Omental fat pad (tissue), 4 donors: ENCODE measurements at places on chromosomes 5 and 9.

- no peak for DNase-seq
Observed at GRCh38 chr5:17891881-17892280, 257.6 kb downstream of the TAF11L14 start.

DNA sequence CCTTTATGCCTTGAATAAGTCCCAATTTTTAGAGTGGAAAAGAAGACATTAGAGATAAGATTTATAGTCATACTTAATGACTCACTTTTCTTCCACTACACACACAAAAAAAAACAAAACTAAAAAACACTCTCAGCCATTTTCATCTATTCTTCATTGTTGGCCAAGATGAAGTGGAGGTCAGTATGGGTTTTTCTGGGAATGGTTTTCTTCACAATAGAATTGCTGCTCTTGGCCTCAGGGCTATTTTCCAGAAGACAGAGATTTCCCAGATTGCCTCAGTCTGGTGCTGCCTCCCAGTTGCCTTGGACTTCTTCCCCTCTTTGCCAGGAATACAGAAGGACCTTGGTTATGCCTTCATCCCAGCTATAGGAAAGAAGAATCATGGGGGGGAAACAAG lies 463.7 kb downstream of the TMEM232 start:
- DNase-seq: no peak

DNA sequence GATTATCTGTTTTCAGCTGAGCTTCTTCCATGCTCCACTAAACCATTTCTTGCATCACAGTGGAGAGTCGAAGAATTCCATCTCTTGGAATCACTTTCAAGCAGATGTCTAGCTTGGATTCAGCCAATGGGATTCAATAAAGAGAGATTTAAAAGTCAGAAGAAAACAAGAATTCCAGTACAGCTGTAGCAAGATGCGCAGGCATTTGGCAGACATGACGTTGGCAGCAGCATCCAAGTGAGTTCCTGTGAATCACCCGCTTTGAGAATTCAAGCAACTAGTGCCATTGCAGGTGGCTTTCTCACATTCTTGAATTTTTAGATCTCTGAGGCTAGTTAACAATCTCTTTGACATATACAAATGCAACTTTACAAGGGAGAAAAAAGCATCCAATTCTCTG lies 467.0 kb downstream of the CDH10 start:
- no peak for DNase-seq

- no peak for DNase-seq
Observed at GRCh38 chr9:22528485-22528884, 81.9 kb downstream of the DMRTA1 start.

- DNase-seq: no peak
Observed at GRCh38 chr5:433836-434235, 9.1 kb upstream of the EXOC3 start.

DNA sequence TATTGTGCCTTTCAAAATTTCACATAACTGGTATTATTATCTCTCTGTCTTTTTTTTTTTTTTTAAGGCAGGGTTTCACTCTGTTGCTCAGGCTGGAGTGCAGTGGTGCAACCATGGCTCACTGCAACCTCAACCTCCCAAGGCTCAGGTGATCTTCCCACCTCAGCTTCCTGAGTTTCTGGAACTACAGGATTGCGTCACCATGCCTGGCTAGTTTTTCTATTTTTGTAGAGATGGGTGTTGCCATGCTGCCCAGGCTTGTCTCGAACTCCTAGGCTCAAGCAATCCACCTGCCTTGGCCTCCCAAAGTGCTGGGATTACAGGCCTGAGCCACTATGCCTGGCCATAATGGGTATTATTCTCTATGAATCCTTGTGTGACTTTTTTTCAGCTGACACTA lies 402.3 kb upstream of the SMARCA2 start:
- no peak for DNase-seq

GRCh38 chr5:139690064-139690802 lies 42.1 kb downstream of the CXXC5 start:
- DNase-seq: no peak
